ENCODE measurements at places on chromosomes 16 and 17. TPM values are rescaled to one million over a fixed set of nuclear protein-coding genes. Genes with fewer than 3 reads are reported as not detected.

PPP1R1B gene
- total RNA-seq, result not detected

CACNG1 gene
- not detected for total RNA-seq

TPSD1 gene
- total RNA-seq, result not detected

VASN gene
- 3.1 TPM for total RNA-seq

TEKT3 gene
- 0.97 TPM for total RNA-seq

PYDC1 gene
- total RNA-seq, result not detected

UNK gene
- 38.5 TPM for total RNA-seq

ZPBP2 gene
- not detected for total RNA-seq

DNAAF8 gene
- not detected for total RNA-seq

TOX3 gene
- 44.2 TPM for total RNA-seq

GPR142 gene
- total RNA-seq, result not detected

TBC1D3E gene
- not detected for total RNA-seq

AGRP gene
- not detected for total RNA-seq

ITGAX gene
- not detected for total RNA-seq

C17orf50 gene
- not detected for total RNA-seq

FZD2 gene
- total RNA-seq, result 188 TPM

CCDC200 gene
- not detected for total RNA-seq

TBC1D3C gene
- not detected for total RNA-seq

KRTAP1-5 gene
- not detected for total RNA-seq

HAGHL gene
- total RNA-seq, result 1.0 TPM

KRTAP1-1 gene
- total RNA-seq, result not detected

KRT32 gene
- not detected for total RNA-seq

SPATA32 gene
- not detected for total RNA-seq

CDH13 gene
- total RNA-seq, result 3.0 TPM

MTHFSD gene
- 17.4 TPM for total RNA-seq

KREMEN2 gene
- total RNA-seq, result 5.6 TPM

CBFA2T3 gene
- total RNA-seq, result 0.22 TPM

C17orf67 gene
- total RNA-seq, result 0.59 TPM

HOXB8 gene
- total RNA-seq, result not detected

RAB37 gene
- 4.3 TPM for total RNA-seq

SLFN12L gene
- not detected for total RNA-seq

RECQL5 gene
- 22.7 TPM for total RNA-seq

CD79B gene
- total RNA-seq, result 1.6 TPM
